ENCODE measurements at places on chromosomes 3 and 15.

- DNase-seq = no peak
Observed at GRCh38 chr15:86295511-86295910, 215.8 kb downstream of the AGBL1 start.

DNA sequence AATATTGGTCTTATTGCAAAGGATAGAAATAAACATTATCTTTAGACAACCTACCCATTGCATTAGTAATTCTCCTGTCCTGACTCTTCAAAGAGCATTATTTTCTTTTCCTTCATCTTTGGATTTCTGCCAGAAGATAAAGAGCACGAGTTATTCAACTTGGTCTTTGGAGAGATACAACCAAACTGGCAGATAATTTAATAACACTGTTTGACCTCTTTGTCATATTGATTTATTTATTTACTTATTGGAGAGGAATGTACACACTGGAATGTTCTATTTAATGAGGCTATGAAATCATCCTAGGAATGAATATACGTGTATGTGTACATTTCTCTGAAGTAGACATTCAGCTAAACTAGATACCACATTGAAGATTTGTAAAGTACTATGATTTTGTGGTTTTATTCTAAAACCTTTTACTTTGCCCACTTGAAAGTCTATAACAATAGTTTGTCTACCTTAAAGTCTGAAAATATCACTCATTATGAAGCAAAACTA is 462.1 kb downstream of the C3orf38 start:
- DNase-seq = no peak

DNA sequence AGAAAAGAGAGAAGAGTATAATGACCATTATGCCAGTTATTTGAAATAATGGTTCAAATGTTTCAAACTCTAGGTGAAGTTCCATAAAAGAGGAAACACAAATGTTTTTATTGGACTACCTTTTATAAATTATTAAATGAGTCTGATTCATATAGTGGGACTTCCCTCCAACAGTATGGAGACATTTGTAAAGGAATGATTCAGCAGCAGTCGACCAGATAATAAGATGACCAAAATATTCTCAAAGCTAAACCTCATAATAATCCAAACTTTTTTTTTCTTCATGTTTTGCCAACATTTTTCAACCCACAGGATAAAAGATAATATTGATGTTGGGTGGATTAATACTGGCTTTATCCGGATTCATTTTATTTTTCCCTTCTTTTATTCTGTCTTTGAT is 18.8 kb downstream of the TIPARP start:
- DNase-seq = no peak

GRCh38 chr15:89785774-89786140 is 9.6 kb downstream of the MESP2 start:
- no peak for DNase-seq

- no peak for DNase-seq
Observed at GRCh38 chr3:139124197-139124596, 79.5 kb upstream of the PRR23C start.

- no peak for DNase-seq
Observed at GRCh38 chr3:154967090-154967489, 113.0 kb upstream of the MME start.

DNA sequence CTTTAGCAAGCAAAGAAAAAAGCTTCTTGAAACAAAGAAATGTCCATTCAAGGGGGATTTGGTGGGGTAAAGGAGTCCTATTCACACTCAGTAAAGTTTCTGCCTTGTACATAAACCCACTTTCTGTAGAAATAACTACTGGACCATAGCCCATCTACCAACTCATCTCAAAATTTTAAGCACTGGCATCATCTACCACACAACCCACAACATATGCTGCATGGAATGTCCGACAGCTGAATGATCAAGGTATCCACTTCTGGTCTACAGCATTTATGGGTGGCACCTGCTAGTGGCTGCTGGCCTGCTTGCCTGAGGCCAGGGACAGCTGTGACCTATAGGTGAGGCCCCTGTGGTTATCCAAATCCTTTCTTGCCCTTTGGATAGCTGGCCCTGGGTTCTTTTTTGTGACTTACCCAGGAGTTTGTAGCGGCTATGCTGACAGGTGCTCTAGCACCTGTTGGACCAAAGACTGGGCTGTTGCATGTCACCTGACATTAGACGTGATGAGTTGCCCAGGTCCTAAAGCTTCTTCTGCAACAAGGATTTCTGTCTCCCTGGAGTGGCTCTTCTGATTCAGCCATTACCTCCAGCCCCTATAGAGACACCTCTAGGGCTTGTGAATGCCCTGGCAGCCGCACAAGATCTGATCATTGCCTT is 19.2 kb upstream of the MEF2A start:
- no peak for DNase-seq

GRCh38 chr3:182879031-182879611 is 85.8 kb downstream of the ATP11B start:
- DNase-seq = no peak

- peak; percentile 49 for DNase-seq
Observed at GRCh38 chr3:71421820-71422566, 161.5 kb downstream of the FOXP1 start.

Measured in GM18507 (cell line).